ENCODE measurements at places on chromosomes 1 and 21.

- peaks cover 21% of the 10 kb centered on the region for H3K36me3 ChIP-seq
- no peak for DNase-seq
- no peaks in the 10 kb centered on the region for H3K4me1 ChIP-seq
- no peak overlapping the region for H3K4me3 ChIP-seq
- H3K27ac ChIP-seq: no peak overlapping the region
Observed at GRCh38 chr1:22509815-22510214, 53.5 kb upstream of the EPHA8 start.

GRCh38 chr1:217569021-217569420 lies 61.9 kb downstream of the GPATCH2 start:
- no peaks in the 10 kb centered on the region for H3K4me1 ChIP-seq
- peaks cover 2% of the 10 kb centered on the region for H3K36me3 ChIP-seq
- H3K4me3 ChIP-seq: no peak overlapping the region
- H3K27me3 ChIP-seq: no peaks in the 10 kb centered on the region

DNA sequence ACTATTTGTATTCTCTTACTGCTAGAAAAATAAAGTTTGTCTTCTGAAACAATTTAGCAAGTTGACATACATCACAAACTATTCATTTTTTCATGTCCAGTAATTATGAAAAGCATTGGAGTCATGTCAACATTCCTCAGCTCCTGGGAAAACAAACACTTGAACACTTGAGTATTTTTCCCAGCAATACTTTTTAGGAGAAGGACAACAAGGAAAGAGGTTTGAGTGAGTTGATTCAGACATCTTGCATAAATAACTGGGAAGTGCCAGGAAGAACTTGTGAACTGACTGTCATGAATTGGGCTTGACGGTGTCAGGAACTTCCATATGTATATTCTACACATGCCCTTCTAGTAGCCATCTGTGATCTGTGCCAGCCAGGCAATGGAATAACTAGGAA lies 195.6 kb downstream of the HMCN1 start:
- H3K4me1 ChIP-seq: no peaks in the 10 kb centered on the region
- DNase-seq: no peak
- no peak overlapping the region for H3K4me3 ChIP-seq
- no peaks in the 10 kb centered on the region for H3K27me3 ChIP-seq
- no peaks in the 10 kb centered on the region for H3K36me3 ChIP-seq

- no peak for DNase-seq
- peaks cover 3% of the 10 kb centered on the region for H3K4me1 ChIP-seq
- no peaks in the 10 kb centered on the region for H3K36me3 ChIP-seq
Observed at GRCh38 chr21:41653954-41654491, 112.8 kb downstream of the RIPK4 start.

Data from neuronal stem cell (in vitro differentiated cells).